T follicular helper cell (primary cell): ENCODE measurements at places on chromosomes 16 and 17.

DNA sequence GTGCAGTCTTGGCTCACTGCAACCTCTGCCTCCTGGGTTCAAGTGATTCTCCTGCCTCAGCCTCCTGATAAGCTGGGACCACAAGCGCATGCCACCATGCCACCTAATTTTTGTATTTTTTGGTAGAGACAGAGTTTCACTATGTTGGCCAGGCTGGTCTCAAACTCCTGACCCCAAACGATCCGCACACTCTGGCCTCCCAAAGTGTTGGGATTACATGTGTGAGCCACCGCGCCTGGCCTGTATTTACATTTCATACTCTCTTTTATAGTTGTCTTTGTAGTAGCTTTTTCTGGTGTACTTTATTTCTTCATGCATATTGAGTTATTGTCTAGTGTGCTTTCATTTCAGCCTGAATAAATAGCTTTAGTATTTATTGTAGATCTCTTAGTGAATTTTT is 10.1 kb upstream of the ADORA2B start:
- no peak for DNase-seq

DNA sequence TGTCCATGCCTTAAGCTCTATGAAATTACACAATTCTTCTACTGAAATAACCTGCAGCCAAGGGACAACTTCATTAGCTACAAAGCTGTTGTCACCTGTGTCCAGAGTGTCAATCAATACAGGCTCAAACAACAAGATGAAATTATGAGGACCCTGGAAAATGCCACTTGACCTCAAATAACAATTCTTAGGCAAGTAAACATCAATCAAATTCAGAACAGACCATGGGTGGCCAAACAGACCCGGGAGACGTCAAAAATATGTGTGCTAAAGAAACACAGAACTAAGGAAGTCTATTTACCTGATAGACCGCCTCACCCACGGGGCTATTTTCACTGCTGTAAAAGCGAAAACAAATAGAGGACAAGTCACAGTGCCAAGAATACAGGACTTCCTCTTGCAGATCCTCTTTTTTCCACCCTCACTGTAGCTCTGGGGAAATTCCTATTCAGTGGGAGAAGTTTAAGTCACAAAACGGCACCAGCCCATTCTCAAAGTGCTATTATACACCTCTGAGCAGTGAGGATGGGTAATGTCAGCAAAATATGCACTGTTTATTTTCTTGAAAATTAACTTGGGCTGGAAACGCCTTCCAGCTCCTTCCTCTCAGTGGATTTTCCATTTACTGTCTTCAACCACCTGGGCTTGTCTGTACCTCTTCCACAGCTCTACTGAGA is 2.7 kb downstream of the LITAF start:
- DNase-seq, result no peak

GRCh38 chr17:64449545-64449944 is 630 bp downstream of the MILR1 start:
- DNase-seq, result no peak

DNA sequence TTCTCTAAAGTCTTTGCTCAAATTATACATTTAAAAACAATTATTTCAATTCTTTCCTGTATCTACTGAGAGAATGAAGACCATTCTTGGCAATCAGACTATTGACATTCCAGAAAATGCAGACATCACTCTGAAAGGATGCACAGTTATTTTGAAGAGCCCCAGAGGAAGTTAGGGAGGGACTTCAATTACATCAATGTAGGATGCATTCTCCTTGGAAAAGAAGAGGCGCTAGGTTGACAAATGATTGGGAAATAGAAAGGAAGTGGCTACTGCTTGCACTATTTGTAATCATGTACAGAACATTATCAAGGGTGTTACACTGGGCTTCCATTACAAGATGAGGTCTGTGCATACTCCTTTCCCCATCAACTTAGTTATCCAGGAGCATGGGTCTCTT is 74.3 kb downstream of the SSH2 start:
- DNase-seq, result no peak

GRCh38 chr16:19410435-19411171 is 7.1 kb upstream of the TMC5 start:
- no peak for DNase-seq

GRCh38 chr17:36722121-36722902 is 120.9 kb downstream of the MRM1 start:
- DNase-seq, result peak; percentile 59
